Right cardiac atrium (tissue), 5 donors: ENCODE measurements at places on chromosomes 2 and 18. TPM values are rescaled to one million over a fixed set of nuclear protein-coding genes. Genes with fewer than 3 reads are reported as not detected.

DNA sequence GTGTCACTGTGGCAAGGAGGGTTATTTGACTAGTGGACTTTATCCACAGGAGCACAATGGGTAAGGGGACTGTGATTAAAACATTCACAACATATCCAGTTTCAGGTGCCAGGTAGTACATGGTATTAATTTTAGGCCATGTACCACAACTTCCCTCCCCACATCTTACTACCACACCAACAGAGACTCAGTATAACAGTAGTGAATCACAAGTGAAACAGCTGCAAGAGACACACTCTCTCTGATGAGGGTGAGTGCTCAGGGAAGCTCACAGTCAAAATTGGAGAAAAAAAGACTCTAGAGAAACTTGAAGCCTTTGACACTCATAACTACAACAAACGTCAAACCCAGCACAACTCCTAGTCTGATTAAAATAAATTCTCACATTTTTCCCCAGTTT lies 367.6 kb upstream of the GYPC start:
- no peak for DNase-seq

DNA sequence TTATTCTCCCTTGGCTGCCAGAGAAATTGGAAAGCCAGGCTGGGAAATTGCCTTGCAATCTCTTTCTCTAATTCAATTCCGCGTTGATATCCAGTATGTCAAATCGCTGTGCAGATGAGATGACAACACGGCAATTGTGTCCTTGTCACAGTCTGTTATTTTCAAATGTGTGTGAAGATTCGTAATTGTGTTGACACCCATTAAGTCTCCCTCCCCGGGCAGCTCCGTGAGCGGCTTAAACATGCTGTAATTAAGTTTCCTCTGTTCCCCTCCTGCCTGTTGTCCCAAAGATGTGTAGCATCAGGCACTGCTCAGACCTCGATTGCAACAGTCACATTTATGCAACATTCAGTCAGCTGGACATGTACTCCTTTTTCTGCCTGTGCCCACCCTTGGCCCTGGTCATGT lies 209.5 kb downstream of the LPIN1 start:
- peak; percentile 53 for DNase-seq

GRCh38 chr2:173034143-173034542 lies 41.5 kb upstream of the MAP3K20 start:
- DNase-seq: no peak

GRCh38 chr2:100643906-100644501 lies 81.2 kb downstream of the PDCL3 start:
- no peak for DNase-seq

- no peak for DNase-seq
Observed at GRCh38 chr2:41854227-41854626, 193.6 kb upstream of the PKDCC start.

GRCh38 chr18:26656944-26657536 lies 108.7 kb upstream of the KCTD1 start:
- peak; percentile 94 for DNase-seq

CNDP1 gene
- total RNA-seq: not detected

- DNase-seq: peak; percentile 61
Observed at GRCh38 chr18:25284861-25285550, 67.0 kb downstream of the ZNF521 start.

TMEM169 gene
- 0.42 TPM for total RNA-seq

UGT1A7 gene
- not detected for total RNA-seq
